Cerebellar nuclear complex (tissue), 1 donor: ENCODE measurements at places on chromosomes 4 and X.

DNA sequence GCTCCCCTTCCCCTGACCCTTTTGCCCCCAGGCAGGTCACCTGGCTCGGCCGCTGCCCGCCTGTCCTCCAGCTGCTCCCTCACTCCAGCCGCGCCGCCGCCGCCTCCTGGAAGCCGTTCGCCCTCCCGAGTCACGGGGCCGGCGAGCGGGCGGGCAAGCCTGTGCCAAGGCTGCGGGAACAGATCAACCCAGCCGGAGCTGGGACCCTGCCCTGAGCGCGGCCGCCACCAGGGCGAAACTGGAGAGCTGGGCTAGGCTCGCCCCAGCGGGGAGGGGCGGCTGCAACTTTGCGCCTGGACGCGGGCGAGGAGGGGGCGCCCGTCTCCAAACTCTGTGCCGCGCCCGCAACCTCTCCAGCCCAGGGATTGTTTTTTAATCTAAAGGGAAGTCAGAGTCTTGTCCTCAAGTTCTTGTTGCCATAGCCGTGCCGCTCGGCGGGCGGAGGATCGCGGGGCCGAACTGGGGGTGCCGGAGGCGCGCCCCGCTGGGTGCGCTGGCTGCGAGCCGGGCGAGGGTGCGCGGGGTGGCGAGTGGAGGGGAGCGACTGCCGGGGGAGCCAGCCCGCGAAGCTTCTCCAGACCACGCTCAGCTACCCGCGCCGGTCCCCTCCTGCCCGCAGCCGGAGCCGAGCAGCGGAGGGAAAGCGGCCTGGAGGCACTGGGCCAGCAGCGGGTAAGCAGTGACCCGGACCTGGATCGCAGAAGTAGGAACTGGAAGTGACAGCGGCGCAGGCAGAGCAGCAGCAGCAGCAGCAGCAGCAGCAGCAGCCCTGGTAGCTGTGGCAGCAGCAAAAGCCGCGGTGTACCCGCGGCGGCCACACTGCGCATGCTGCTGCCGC is 13.4 kb downstream of the ARHGEF6 start:
- DNase-seq = no peak

DNA sequence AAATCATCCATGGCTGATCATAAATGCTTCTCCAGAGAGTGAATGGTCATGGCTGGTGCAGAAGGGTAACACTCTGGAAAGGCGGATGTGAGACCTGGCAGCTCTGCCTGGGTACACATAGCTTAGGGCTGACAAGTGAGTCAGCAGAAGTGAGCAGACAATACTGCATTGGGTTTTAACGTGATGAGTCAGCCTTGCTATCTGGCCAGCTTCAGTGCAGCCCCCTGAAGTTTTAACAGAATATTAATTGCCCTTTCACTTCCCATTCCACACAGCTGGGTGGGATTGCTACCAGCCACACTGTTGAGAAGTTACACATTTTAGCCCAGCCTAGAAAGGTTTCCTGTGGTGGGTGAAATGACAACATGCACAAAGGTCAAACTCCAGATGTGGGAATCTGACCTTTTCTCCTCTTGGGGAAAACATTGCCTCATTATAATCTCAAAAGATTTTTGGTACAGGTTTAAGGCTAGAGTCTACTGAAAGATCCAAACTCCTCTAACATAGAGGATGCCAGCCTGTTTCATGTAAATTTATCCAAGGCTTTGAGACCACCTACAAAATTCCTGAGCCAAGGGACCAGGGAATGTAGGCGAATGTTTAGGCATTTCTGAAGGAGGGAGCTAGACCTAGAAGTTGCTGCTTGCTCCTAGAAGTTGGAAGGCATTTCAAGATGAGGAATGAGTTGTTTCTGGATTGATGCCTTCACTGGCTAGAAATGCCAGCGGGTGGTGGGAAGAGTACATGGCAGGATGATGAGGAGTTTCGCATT is 230.3 kb upstream of the PGRMC2 start:
- DNase-seq = no peak

GRCh38 chr4:1557221-1557597 is 126.9 kb downstream of the FAM53A start:
- no peak for DNase-seq

GRCh38 chrX:31240982-31241381 is 169.1 kb upstream of the FTHL17 start:
- no peak for DNase-seq

DNA sequence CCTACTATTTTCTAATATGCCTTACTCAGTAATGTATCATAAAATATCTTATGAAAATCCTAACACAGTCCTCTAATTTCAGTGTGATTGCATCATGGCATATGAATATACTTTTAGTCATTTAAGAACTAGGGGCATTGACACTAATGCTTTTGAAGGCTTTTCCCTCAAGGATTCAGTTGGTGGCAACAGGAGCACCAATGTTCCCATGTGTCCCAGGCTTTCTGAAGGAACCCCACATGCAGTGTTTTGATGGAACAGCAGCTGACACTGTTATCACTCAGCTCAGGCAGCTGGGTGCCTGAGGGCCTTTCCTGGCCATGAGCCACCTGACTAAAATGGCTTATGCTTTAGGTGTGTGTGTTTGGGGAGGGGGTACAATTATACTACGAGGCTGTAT is 348.3 kb downstream of the ARHGAP24 start:
- DNase-seq = no peak

DNA sequence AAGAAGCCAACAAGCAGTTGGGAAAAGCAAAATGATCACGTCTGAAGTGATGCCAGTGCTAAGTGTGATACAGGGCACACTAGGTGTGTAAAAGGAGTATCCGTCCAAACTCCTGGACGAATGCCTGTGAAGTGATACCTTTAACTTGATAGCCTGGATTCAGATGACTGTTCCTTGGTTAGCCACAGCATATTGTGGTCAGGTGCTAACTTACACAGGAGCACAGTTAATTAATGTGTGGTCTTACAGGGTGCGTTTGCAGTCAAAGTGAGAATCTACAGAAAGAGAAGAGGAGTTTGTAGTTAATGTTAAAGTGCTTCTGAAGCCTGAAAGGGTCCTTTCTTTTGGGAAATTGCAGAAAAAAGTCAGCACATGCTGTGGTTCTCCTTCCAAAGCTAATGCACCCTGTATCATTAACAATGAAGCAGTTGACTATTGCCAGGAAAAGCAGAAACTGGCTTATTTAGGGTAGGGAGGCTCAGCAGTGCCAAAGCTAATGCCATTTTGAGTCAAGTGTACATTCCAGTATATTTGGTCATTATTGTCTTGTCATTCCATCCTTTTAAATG is 61.1 kb downstream of the DCLK2 start:
- DNase-seq = no peak

GRCh38 chrX:49102190-49102589 is 21.3 kb downstream of the GPKOW start:
- no peak for DNase-seq

- no peak for DNase-seq
Measured at GRCh38 chr4:119082661-119083060, 53.0 kb upstream of the MYOZ2 start.
